ENCODE measurements at places on chromosomes 1 and 21. TPM values are rescaled to one million over a fixed set of nuclear protein-coding genes. Genes with fewer than 3 reads are reported as not detected.
A peak's percentile ranks its signal among the peaks of the same experiment; 100 is the strongest.

- no peak for DNase-seq
Measured at GRCh38 chr1:34865573-34865972, 6.0 kb upstream of the SMIM12 start.

- peak; percentile 38 for DNase-seq
Measured at GRCh38 chr1:222794656-222795474, 20.0 kb upstream of the DISP1 start.

SLC9A1 gene
- total RNA-seq = 13.1 TPM

DNA sequence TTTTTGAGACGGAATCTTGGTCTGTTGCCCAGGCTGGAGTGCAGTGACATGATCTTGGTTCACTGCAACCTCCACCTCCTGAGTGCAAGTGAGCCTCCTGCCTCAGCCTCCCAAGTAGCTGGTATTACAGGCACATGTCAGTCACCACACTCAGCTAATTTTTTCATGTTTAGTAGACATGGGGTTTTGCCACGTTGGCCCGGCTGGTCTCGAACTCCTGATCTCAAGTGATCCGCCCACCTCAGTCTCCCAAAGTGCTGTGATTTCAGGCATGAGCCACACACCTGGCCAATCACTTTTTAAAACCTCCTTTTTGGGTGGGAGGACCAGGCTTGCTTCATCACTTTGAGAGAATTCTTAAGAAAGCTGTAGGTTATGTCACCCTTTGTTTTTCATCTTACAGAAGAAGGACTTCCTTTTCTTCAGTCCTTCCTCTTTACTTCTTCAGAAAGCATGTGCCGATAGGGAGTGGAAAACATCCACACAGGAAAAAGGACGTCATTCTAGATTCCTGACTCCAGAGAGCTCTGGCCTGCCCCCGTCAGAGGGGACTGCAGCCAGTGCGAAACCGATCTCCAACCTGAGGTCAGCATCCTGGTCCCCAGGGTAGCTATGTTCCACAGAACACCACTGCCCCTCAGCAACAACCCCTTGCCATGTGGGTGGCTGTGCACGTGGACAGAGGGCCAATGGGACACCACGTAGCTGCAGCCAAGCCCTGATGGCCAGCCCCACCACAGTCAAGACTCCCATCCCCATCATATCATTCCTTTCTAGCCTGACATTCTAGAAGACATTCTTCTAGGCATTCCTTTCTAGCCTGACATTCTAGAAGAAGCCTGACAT is 21.9 kb downstream of the NCF2 start:
- no peak for DNase-seq
